ENCODE measurements at places on chromosomes 5 and 9.

DNA sequence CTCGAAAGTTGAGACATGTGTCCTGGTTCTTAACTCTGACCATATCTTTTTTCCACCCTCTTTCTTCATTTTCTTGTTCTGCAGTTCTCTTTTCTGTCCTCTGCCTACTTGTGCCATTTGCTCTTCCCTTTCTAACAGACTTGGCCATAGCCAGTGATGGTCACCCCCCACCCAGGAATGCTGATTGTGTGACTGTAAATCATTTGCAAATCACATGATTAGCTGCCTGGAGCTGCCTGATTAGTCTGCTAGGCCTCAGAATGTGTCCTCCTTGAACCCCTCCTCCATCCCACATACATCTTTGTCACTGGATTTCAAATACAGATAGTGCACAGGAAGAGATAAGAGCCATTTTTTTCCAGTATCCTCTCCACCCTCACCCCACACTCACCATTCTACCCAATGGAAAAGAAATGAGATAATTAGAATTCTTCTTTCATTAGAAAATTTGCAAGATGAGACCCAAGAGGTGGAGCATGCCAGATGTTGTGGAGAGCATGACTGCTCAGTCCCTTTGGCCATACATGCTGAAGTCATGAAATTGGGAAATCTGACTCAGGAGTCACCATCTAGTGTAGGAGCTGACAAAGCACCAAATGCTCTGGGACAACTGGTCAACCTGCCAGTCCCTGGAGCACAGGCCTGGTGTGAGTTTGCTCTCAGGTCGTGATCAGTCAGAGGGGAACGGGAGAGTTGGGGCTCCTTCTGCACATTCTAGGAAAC lies 538.2 kb downstream of the CCDC171 start:
- DNase-seq: no peak

GRCh38 chr9:38680837-38681445 lies 39.0 kb downstream of the FAM240B start:
- no peak for DNase-seq

DNA sequence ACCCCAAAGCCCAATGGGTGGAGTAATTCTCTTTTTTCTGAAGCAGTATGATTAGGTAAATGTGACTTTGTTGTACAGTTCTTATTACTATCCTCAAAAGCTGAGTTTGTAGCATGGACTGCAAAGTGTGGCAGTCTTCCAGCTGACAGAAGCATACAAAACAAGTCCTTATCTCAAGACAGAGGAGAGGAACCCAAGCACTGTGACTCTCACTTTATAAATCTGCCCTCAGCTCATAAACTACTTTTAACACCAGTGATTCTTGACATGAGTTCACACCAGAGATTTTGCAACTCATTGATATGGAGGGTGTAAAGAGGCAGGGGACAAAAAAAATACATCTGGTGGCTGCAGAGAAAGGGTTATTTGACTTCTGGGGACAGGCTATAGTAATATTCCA lies 251.6 kb downstream of the NTRK2 start:
- DNase-seq: no peak

DNA sequence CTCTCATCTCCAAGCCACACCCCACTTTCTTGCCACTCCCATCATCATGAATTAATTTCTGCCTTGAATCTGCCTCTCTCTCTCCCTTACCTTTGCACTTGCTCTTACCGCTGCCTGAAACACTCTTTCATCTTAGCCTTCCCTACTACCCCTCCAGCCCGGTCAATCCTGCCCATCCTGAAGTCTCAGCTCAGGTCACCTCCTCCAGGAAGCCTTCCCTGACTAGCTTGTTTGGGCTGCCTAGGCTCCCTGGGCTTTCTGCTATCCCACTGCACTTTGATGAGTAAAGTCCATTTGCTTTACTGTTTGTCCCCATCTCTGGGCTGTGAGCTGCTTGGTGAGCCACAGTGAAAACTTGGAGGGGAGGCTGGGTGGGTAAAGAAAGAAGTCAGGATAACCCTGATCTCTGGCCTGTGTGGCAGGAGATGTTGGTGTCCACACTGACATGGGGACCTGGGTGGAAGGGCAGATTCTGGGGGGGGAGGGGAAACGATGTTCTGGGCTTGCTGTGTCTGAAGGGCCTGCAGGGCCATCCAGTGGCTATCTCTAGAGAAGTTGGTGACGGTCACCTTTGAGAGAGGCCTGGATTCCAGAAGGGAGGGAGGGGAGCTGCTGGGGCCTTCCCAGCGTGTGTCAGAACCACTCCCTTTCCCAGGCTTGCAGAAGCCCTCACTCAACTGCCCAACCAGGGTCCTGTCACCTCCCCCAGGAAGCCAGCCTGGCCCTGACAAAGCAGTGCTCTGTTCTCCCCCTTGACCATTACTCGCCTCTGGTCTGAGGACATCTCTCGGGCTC lies 75.0 kb upstream of the DAB2IP start:
- no peak for DNase-seq

DNA sequence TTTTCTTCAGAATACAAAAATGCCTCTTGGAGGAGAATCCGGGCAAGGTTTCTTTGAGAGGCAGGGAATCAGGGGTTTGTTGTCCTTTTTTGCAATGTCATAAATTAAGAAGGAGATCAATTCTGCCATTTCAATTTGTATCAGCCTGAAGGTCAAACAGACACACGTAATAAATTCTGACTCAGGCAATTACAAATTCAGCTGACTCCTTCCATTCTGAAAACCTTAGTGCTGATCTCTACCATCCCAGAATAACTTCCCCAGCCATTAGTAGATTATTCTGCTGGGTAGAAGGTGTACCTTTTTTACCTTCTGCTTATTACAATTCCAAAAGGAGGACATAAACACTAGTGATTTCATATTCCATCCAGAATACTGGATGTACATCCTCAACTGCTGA lies 516.6 kb downstream of the AGTPBP1 start:
- DNase-seq: no peak

- peak; percentile 92 for DNase-seq
Observed at GRCh38 chr9:129198319-129199043, 20.4 kb upstream of the IER5L start.

DNA sequence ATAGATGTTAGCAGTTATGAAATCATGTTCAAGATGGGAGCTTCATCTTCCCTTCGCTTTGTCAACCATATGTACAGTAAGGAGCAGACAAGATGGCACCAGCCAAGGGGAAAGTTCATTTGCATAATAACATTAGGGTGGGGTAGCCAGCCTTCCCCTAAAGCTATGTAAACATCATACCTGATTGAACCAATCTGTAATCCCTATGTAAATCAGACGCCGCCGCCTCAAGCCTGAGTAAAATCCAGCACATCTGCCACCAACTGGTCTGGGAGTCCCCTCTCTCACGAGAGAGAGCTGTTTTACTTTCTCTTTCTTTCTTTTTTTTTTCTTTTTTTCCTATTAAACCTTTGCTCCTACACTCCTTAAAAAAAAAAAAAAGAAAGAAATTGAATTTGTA lies 30.8 kb upstream of the REEP2 start:
- peak; percentile 16 for DNase-seq

DNA sequence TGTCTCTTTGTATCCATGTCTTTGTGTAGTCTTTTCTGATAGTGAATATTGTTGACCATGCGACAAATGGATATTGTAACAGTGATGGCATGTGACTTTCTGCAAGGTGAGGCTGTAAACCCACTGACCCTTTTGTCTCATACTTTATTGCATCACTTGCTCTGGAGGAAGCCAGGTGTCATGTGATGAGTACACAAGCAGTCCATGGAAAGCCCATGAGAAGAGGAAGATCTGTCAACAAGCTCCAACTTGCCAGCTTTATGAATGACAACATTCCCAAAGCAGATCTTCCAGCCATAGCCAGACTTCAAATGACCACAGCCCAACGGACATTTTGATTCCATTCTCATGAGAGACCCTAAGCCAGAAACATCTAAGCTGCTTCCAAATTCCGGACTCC lies 450.1 kb upstream of the ACTBL2 start:
- no peak for DNase-seq

DNA sequence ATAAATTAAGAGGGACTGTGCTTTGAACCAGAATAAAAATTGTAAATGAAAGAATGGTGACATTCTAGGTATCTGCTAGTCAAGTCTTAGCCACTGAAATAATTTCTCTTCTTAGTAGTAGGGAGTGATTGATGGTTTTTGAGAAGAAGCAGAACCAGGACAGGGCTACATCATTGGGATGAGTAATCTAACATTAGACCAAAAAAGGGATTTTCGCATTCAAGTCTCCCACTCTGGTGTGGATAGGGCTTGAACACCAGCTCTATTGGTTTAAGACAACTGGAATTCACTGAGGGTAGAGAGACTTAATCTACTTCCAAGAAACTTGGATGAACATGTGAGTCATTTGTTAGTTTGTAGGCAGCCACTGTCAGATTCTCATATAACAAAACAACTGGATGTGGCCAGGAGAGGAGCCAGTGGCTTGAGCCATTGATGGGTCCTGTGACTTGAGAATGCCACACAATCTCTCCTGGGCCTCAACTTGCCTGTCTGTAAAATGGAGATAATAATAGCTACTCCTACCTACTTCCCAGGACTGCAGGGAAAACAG lies 16.6 kb downstream of the FAT2 start:
- peak; percentile 45 for DNase-seq

All from inflammatory macrophage treated with lipopolysaccharide for 4 hours (primary cell).